ENCODE measurements at places on chromosomes 1 and 21. TPM values are rescaled to one million over a fixed set of nuclear protein-coding genes. Genes with fewer than 3 reads are reported as not detected.

The PCBP3 gene
- 0.13 TPM for total RNA-seq

- no peak for DNase-seq
Measured at GRCh38 chr1:111052246-111052645, 87.6 kb downstream of the DRAM2 start.

DNA sequence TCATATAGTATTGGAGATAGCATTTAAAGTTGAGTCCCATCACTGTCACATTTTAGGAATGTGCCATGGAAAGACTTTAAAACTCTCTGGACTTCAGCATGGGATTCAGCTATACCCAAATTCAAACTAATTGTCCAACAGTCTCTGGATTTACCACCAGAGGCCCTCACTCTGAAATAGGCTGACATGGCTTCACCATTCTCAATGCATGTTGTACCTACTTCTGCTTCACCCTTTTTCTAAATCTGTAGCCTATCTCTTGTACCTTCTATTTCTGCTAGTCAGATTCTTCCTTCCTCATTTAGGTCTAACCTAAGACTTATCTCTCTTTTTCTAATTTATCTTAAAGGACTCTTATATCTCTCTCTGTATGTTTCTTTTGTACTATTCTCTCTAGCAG lies 512.7 kb upstream of the ZRANB2 start:
- DNase-seq: no peak

The GPR37L1 gene
- not detected for total RNA-seq
